ENCODE measurements at places on chromosomes 16 and 17.

GRCh38 chr17:58207451-58207850, 11.6 kb downstream of the MKS1 start:
- DNase-seq, result no peak

GRCh38 chr17:56676810-56677209, 83.3 kb downstream of the NOG start:
- DNase-seq, result no peak

DNA sequence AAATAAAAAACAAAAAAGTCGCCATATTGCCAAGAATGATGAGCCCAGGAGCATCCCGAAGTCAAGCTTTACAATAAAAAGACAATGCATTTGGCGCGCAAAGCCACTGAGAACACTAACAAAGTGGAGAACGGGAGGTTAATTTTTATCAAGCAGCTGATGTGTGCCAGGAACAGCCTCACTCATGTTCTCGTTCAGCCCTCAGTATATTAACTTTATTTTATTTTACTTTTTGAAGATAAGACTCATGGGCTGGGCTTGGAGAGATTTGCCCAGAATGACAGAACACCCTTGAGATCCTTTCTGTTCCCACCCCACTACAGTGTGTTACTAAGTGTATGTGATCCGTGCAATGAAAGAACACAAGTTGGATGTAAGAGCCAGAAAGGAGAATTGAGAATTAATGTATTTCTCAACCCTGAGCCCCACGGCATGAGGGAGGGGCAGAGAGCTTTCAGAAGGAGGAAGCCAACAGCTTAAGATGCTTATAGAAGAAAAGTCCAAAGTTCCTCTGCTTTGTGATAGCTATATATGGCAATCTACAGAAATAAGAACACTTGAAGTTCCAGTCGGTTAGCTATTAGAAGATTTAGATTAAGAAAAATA, 48.4 kb downstream of the COTL1 start:
- DNase-seq, result no peak

DNA sequence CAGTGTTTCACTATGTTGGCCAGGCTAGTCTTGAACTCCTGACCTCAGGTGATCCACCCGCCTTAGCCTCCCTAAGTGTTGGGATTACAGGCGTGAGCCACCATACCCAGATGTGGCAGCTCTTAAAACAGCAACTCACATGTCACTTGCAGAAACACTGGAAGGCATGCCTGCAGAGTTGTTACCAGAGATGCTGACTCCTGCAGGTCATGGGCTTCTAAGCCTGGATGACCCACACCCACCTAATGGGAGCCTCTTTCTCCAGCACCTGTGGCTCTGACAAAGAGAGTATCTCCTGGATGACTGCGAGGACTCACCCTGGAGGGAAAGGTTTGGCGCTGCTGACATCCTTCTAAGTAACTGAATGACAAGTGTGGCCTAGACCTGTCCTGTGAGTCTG, 11.2 kb upstream of the RFWD3 start:
- no peak for DNase-seq

- no peak for DNase-seq
These were observed 724 bp downstream of the GAA start for GRCh38 chr17:80101946-80102663.

GRCh38 chr17:7225711-7226331, 6.1 kb downstream of the ACADVL start:
- DNase-seq, result no peak

DNA sequence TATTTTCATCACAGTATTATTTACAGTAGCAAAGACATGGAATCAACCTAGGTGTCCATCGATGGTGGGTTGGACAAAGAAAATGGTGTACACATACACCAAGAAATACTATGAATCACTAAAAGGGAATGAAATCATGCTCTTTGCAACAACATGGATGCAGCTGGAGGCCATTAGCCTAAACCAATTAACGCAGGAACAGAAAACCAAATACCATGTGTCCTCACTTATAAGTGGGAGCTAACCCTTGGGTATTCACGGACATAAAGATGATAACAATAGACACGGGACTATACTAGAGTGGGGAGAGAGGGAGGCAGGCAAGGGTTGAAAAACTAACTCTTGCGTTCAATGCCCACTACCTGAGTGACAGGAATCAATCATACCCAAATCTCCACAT, 41.0 kb downstream of the MRPS23 start:
- DNase-seq, result no peak

DNA sequence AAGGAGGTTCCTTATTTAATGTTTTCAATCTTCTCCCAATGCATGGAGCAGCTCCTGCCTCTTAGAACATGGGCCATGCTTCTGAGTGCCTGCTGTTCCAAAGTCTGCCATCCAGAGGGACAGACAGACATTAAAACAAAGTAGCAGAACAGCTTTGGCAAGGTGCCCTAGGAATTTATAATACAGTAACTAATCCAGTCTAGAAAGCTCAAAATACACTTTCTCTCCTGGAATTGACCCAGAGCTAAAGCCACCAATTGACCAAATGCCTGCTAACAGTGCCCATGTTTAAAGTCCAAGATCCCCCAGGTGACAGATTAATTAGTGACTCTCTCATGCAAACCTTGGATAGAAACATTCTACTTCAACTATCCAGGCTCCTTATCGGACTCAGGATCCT, 11.1 kb upstream of the CHRNE start:
- no peak for DNase-seq

DNA sequence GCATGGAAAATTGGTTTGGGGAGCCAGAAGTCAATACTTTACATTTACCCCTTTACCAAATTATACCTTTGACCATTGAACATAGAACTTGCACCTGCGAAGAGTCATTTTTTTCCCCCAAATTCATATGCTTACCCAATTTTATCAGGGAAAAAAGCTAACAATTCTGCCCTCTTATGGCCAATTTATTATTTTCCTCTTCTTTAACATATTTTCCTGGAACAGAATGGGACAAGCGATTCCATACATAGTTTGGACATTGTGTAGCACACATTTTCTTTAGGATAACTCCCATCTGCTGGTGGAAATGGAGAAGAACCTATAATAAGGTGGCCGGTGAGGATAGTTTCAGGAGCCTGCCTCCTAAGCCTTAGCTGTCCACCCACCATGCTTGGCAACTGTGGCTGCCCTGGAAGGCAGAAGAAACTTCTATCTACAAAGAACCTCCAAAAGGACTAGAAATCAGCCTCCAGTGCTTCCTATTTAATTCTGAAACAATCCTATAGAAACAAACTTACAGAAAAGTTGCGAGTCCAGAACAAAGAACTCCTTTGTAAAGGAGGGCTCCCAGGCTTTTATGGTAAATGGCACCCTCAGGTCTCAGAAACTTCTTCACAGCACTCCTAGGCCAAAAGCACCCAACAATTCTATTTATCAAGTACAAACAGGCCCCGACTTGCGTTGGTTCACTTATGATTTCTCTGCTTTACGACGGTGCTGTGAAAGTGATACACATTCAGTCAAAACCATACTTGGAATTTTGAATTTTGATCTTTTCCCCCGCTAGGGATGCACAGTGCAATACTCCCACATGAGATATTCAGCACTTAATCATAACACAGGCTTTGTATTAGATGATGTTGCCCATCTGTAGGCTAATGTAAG, 64.1 kb upstream of the CACNG4 start:
- DNase-seq, result no peak

Data from DMS 273 treated with DMSO at 0.1 percent for 48 hours (cell line).